ENCODE measurements at places on chromosomes 12 and 14.

GRCh38 chr14:105481886-105482457 lies 4.7 kb upstream of the CRIP1 start:
- DNase-seq: peak; percentile 98

GRCh38 chr12:48819986-48820725 lies 1.9 kb downstream of the CACNB3 start:
- no peak for DNase-seq

DNA sequence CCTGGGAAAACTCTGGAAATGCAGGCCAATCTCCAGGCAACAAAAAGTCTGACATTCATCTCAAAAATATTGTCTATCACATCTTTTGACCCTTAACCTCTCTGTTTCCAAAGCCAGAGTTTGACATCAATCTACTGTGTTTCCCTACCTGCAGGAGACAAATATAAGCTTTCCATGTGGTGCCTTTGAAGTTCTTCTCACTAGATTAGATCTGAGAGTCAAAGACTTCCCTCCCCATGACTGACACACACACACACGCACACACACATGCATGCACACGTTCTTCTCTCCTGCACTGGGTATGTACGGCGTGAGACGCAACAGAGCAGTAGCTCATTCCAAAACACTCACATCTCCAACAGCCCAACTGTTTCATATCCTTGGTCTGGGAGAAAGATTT lies 8.1 kb upstream of the ITPR2 start:
- no peak for DNase-seq

- DNase-seq: no peak
Observed at GRCh38 chr12:27133022-27133590, 50.7 kb upstream of the C12orf71 start.

- no peak for DNase-seq
Observed at GRCh38 chr12:124403273-124403672, 108.4 kb downstream of the RFLNA start.

GRCh38 chr14:56199982-56200577 lies 81.9 kb downstream of the PELI2 start:
- DNase-seq: peak; percentile 21

DNA sequence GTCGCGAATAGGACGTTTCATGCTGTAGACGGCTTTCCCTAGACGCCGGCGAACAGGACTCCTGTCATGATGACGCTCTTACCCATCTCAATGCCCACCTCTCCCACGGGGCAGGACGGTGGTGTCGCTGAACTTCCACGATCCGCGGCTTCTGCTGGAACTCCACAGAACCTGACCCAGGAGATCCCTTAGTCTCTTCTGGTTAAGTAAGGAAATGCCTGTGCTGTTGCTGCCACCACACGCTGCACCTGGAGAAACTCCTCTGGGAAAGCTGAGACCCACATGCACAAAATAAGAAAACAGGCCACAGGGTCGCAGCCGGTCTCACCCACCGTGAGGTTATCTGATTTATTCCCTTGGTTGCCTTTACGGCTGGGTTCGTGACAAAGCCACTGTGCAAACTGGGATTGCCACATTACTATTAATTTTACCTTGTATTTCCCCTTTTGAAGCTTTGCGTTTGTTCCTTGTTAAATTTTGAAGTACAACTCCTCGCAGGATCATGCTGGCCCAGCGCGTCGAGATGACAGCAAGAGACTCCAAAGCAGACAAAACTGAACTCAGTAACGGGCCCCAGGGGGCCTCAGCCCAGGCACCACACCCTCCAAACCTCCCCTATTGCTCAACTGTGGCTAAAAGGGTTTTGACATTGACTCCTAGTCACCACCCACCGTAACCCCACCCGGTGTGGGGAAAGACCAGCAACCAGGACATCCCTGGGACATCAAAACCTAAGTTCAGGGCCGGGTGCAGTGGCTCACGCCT lies 9.2 kb upstream of the MMP17 start:
- DNase-seq: peak; percentile 32

DNA sequence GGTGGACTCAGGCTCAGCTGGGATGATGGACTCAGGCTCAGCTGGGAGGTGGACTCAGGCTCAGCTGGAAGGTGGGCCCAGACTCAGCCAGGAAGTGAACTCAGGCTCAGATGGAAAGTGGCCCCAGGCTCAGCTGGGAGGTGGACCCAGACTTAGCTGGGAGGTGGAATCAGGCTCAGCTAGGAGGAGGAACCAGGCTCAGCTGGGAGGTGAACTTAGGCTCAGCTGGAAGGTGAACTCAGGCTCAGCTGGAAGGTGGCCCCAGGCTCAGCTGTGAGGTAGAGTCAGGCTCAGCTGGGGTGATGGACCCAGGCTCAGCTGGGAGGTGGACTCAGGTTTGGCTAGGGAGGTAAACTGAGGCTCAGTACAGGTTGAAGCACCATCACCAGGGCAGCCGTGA lies 21.8 kb upstream of the C14orf180 start:
- no peak for DNase-seq

DNA sequence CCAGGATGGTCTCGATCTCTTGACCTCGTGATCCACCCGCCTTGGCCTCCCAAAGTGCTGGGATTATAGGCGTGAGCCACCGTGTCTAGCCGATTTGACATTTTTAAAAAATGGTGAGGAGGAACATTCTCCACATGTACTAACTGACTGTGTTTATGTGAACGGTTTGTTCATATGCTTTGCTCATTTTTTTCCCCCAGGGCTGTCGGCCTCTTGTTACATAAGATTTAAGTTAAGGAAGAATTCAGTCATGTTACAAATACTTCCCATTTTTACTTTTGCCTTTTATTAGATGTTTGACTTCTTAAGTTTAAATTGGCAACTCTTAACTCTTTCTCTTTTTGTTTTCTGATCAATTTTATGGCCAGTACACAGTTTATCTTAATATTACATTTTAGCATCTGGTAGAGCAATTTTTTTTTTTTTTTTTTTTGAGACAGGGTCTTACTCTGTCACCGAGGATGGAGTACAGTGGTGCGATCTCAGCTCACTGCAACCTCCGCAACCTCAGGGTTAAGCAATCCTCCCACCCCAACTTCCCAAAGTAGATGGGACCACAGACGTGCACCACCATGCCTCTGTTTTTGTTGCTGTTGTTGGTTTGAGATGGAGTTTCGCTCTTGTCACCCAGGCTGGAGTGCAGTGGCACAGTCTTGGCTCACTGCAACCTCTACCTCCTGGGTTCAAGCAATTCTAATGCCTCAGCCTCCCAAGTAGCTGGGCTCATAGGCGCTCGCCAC lies 9.6 kb downstream of the GNS start:
- DNase-seq: no peak

- no peak for DNase-seq
Observed at GRCh38 chr12:111761706-111762105, 5.0 kb upstream of the ALDH2 start.

DNA sequence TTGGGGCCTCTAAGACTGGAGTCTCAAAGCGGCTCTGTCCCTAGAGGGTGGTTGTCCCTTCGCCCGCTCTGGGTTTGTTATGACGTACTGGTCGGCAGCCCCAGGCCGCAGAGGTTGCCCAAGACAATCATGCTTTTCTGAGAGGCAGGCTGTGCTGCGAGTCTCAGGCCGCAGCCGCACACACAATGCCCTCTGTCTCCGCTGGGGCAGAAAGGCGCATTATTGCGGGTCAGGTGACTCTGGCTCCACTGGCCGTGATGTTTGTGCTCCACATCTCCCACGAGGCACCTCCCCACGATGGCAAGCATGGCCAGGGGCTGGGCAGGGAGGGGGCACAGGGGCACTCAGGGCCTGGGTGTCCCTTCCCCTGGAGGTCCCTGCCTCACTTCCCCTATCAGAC lies 21.0 kb upstream of the PLEKHG3 start:
- DNase-seq: no peak
